ENCODE measurements at places on chromosomes 1 and 21.

DNA sequence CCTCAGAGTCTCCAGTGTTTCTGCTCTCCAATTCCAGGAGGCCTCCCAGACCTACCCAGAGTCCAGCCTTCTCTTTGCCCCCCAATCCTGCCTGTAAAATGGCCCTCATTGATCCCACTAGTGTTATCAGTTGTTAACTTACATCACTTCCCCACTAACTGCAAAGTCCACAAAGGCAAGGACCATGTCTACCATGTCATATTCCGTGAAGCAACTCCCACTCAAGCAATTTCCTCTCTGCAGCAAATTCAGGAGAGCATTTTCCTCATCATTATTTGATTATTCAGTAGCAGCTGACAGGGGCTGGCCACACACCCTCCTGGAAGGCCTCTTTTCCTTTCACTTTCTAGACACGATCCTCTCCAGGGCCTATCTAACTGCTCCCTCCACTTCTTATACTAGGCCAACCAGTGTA is 153.5 kb downstream of the RERE start:
- no peak for DNase-seq

DNA sequence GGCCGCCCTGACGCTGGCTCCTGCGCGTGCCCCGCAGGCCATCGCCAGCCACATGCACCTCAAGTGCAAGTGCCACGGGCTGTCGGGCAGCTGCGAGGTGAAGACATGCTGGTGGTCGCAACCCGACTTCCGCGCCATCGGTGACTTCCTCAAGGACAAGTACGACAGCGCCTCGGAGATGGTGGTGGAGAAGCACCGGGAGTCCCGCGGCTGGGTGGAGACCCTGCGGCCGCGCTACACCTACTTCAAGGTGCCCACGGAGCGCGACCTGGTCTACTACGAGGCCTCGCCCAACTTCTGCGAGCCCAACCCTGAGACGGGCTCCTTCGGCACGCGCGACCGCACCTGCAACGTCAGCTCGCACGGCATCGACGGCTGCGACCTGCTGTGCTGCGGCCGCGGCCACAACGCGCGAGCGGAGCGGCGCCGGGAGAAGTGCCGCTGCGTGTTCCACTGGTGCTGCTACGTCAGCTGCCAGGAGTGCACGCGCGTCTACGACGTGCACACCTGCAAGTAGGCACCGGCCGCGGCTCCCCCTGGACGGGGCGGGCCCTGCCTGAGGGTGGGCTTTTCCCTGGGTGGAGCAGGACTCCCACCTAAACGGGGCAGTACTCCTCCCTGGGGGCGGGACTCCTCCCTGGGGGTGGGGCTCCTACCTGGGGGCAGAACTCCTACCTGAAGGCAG is 23.4 kb upstream of the ARF1 start:
- DNase-seq: no peak

DNA sequence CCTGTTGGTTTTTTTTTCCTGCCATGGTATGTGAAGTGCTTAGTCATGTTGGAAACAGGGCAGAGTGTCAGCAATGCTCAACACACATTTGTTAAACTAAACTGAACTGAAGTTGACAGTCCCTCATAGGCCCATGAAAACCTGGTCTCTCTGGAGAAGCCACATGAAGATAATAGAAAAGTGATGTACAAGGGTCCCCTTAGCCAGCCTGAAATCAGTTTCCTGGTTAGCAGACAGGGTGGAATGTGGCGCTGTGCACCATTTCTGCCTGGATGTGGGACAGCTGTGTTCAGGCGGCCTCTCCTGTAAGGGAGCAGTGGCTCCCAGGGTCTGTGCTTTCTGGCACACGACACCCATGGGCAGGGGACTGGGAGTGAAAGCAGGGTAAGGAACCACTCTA is 9.9 kb upstream of the CHI3L1 start:
- no peak for DNase-seq

- no peak for DNase-seq
These were observed 56.3 kb upstream of the MAP10 start for GRCh38 chr1:232748910-232749368.

DNA sequence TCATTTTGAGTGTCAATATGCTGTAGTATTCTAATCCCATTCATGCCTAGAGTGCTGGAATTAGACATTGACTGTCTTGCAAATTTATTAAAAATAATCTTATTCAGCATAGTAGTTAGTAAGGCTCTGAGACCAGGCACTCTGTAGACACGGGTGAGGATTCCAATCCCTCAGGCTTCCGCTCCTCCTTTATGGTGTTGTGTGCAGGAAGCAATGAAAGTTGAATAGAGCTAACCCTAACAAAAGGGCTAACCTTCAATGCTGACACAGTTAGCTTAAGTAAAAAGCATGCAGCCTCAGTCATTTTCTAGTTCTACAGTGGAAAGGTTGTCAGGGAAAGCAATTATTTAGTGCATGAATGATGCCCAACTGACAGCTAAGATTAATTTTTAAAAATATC is 199.6 kb upstream of the SGIP1 start:
- DNase-seq: no peak

DNA sequence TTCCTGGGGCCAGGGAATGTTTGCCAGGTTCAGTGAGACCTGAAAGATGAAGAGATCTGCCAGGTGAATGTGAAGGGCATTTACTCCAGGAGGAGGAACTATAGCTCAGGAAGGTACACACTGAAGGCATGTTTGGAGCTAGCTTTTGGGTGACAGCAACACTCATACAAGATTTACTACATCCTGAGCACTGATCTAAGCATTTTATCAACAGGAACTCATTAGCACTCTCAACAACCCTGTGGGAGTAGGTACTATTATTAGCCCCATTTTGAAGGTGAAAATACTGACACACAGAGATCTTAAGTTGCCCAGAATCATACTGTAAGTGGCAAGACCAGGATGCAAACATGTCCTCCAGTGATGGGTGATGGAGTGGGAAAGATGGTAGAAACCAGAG is 6.7 kb downstream of the GADD45A start:
- no peak for DNase-seq
